ENCODE measurements at places on chromosomes 5 and 9.

GRCh38 chr5:61409568-61409967 lies 77.5 kb downstream of the ZSWIM6 start:
- no peak for DNase-seq

- no peak for DNase-seq
These were observed 90.3 kb upstream of the PALM2AKAP2 start for GRCh38 chr9:109689701-109690100.

DNA sequence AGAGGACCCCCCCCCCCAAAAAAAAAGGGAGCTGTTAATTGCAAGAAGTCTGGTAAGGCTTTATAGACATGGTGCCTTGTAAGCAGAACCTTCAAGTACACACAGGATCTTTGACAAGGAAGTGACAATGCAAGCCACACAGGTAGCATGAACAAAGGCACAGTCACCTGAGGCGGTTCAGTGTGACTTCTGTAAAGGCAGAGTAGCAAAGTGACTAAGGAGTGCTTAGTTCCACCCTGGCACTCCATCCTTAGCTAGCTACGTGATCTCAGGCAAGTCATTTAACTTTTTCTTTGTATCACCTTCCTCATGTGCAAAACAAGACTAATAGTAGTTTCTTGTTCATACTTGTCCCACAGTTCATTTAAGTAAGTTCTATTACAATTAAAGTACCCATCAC lies 282.0 kb downstream of the PRELID2 start:
- no peak for DNase-seq

GRCh38 chr5:6096101-6096500 lies 282.2 kb downstream of the MED10 start:
- DNase-seq = no peak

- no peak for DNase-seq
These were observed 14.1 kb downstream of the ERP44 start for GRCh38 chr9:100084734-100085133.

GRCh38 chr9:126028746-126029145 lies 281.6 kb downstream of the PBX3 start:
- DNase-seq = no peak
